ENCODE measurements at places on chromosomes 11 and 22.

GRCh38 chr11:86388198-86388597 lies 13.5 kb downstream of the CCDC81 start:
- no peak for DNase-seq

GRCh38 chr22:38613588-38613987 lies 42.6 kb downstream of the FAM227A start:
- DNase-seq = no peak

DNA sequence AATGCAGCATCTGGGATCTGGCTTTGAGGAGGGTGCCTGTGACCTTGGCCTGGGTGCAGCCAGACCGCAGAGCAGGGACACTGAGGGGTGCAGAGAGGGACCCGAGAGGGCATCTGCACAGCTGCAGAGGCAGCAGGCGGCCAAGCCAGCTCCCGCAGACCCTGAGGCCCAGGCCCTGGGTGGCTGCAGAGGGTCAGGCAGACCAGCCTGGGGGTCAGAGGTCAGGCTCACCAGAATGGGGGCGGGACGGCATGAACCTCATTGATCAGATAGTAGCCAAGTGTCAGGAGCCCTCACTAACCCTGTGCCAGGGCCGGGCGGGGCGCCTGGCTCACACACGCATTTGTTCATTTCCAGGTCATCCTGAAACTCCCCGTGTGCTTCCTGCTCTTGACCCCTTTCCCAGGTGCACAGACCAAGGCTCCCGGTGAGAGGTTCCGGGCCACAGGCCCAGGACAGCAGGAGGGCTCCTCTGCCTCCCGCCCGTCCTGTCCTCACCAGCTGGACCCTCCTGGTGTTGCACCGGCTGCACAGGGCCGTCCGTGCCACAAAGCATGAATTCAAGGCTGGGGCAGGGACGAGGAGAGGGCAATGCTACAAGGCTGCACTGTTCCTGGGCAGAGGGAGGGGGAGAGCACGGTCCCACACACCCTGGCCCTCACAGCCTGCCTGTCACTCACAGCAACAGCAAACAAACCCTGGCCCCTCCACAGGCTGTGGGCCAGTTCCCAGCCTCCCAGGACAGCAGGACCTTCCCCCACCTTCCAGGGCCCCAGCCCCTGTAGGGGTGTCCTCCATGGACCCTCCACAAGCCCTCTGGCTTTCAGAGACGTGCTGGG lies 3.3 kb downstream of the RTN4R start:
- no peak for DNase-seq

- DNase-seq = no peak
These were observed 139.5 kb downstream of the COMMD9 start for GRCh38 chr11:36149538-36150242.

- no peak for DNase-seq
These were observed 5.7 kb upstream of the DGAT2 start for GRCh38 chr11:75762885-75763284.

DNA sequence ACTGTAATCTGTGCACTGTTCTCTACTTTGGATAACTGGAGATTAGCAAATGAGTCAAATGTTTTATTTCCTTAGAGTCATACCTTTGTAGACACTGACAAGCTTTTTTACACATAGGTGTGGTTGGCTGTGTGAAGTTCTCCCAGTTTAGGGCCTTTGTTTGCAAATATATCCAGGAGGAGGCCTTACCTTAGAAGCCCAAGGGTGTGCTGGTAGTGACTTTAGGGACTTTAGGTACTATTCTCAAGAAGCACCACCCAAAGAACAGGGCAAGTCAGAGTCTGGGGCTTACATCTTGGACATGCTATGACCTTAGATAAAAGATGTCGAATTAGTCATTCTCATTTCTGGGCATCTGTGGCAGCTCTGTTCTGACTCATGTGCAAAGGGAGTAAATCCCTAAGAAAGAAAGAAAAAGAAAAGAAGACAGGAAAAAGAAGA lies 4.8 kb upstream of the FAR1 start:
- DNase-seq = no peak

GRCh38 chr22:23227380-23227779 lies 47.1 kb downstream of the BCR start:
- no peak for DNase-seq

DNA sequence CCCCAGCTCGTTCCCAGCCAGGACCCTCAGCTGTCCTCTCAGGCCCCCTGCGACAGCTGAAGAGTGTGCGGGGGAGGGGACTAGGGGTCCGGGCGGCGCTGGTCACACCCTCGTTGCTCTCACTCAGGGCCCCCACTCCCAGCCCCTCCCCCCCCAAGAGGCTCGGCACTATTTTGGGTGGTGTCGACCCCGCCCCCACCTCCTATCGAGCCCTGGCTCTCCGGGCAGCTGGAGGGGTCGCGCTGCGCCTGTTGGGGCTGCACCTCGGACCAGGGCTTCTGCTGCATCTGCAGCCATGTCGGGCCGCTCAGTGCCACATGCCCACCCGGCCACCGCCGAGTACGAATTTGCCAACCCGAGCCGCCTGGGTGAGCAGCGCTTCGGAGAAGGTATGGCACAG lies at the start of gene HSPB2:
Gene HSPB2, plus strand, starts transcription at position 200 of the 400 bp plus-strand sequence. Its CDS starts 96 bp downstream, at position 296.
- no peak for DNase-seq

DNA sequence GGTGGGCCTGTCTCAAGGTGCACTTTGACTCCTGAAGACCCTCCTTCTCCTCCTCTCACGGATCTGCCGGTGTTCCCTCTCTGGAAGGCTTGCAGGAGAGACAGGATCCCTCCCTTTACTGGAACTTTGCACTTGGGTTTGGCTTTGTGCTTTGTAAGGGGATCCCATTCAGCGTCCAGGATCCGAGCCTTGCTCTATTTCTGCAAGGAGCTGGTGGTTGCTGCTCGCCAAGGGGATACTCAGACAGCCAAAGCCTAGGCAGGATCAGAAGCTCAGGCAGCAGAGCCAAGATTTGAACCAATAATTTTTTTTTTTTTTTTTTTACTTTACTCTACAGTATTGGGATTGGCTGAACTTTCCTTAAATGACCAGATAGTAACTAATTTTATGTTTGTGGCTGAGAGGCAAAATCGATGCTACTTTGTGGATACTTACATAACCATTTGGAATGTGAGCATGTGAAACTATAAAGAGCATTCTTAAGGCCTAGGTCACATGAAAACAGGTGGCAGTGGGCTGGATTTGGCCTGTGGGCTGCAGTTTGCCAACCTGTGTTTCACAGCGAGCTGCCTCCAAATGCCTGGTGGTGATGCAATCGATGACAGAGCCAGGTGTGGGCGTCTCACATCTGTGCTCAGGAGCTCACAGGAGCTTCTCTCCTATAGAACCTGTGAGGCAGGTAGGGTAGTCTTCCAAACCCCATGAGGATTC lies 25.2 kb downstream of the BCR start:
- DNase-seq = no peak

DNA sequence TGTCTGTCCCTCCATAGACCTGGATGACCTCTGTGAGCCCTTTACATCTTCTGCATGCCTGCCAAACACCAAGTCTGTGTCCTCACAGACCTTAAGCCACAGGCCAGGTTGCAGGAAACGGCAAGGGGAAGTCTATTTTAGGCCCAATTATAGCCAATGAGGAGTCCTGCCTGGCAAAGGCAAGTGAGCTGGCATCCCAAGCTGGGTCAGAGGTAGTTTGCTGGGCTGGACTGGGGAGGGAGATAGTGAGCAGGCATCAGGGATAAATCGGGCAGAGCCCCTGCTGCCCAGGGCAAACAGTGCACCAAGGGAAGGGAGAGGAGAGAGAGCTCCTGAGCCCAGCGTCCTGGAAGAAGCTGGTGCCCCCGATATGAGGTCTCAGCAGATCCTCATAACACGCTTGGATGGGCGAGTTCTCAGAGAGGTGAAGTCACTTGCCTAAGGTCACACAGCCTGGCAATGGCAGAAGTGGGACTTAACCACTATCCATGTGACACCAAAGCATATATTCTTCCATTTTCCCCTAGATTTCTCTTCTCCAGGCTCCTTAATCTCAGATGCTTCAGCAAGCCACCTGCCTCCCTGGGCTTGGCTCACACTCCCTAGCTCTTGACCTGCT lies 3.7 kb upstream of the RELT start:
- DNase-seq = no peak

GRCh38 chr22:43776081-43776670 lies 35.9 kb downstream of the EFCAB6 start:
- no peak for DNase-seq

DNA sequence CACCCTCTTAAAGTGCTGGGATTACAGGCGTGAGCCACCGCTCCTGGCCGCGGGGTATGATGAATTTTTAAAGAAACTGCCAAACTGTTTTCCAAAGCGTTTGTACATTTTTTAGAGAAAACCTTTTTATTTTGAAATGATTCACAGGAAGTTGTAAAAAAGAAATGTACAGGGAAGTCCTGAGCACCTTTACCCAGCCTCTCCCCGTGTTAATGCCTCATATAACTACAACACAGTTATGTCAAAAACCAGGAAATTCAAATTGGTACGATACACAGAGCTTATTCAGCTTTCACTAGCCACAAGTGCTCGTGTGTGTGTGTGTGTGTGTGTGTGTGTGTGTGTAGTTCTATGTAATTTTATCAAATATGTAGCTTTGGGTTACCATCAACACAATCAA lies 7.0 kb upstream of the FAM118A start:
- DNase-seq = no peak

- no peak for DNase-seq
These were observed 13.3 kb downstream of the ATXN10 start for GRCh38 chr22:45684752-45685574.

- no peak for DNase-seq
These were observed 28.8 kb downstream of the SLN start for GRCh38 chr11:107683061-107683460.

- no peak for DNase-seq
These were observed 50.2 kb downstream of the DHCR7 start for GRCh38 chr11:71397961-71398360.
